Myocyte (in vitro differentiated cells): ENCODE measurements at places on chromosomes 7 and 10. TPM values are rescaled to one million over a fixed set of nuclear protein-coding genes. Genes with fewer than 3 reads are reported as not detected.

The SOSTDC1 gene
- total RNA-seq, result not detected in 2 replicates

The PDE1C gene
- 0.03 and 0.10 TPM in 2 replicates for total RNA-seq

The EGR2 gene
- total RNA-seq, result 2.3 and 5.3 TPM in 2 replicates

The LRRC18 gene
- not detected in 2 replicates for total RNA-seq

The NPTX2 gene
- 121 and 170 TPM in 2 replicates for total RNA-seq

The ZNF488 gene
- 0.19 and 0.31 TPM in 2 replicates for total RNA-seq

The RNLS gene
- 0.19 TPM in 1 of 2 replicates, not detected in the other for total RNA-seq

The UCMA gene
- total RNA-seq, result not detected in 2 replicates

The CLRN3 gene
- not detected in 2 replicates for total RNA-seq

The MYO1G gene
- 0.35 and 0.83 TPM in 2 replicates for total RNA-seq

The CPXM2 gene
- total RNA-seq, result not detected in 2 replicates

The FAM25A gene
- total RNA-seq, result not detected in 2 replicates

DNA sequence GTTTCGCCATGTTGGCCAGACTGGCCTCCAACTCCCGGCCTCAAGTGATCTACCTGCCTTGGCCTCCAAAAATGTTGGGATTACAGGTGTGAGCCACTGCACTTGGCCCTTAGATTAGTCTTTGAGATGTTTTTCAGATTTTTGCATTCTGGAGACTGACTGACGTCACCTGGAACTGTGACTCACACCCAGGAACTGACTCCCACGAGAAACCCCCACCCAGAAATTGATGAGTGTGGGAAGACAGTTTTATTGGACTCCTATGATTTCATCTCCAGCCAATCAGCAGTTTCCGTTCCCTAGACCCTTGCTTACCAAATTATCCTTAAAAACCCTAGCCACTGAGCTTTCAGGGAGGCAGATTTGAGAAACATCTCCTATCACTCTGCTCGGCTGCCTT, 867.3 kb downstream of the TYW1 start:
- DNase-seq, result no peak

- no peak for DNase-seq
Observed at GRCh38 chr7:146314962-146315361, 198.4 kb downstream of the CNTNAP2 start.

DNA sequence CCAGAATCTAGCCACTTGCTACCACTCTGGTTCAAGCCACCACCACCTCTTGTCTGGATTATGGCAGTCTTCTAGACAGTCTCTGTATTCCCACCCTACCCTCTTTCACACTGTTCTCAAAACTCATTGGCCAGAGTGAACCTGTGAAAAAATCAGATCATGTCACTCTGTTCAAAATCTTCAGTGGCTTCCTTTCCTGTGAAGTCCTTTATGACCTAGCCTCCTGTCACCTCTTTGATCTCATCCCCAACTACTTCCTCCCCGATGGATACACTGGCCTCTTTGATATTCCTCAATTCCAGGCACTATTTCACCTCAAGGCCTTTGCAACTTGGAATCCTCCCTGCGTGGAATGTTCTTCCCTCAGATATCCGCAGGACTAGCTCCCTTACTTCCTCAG, 21.2 kb upstream of the ANLN start:
- DNase-seq, result no peak

- DNase-seq, result no peak
Observed at GRCh38 chr7:12127455-12127854, 83.6 kb upstream of the TMEM106B start.

DNA sequence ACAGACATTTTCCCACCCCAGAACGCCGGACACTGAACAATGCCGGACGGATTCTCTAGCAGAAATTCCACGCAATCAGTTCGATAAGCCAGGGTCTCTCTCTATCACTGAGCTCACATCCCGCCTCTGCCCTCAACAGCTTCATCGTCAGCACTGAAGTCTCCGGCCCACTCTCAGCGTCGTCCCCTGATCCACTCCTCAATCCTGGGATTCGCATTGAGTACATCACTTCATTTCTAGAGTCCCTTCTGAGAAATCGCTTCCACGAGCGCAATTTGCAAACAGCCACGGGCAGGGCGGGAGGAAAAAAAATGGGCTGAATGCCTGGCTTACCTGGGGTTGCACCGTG, 365 bp downstream of the YME1L1 start:
- DNase-seq, result peak; percentile 31

DNA sequence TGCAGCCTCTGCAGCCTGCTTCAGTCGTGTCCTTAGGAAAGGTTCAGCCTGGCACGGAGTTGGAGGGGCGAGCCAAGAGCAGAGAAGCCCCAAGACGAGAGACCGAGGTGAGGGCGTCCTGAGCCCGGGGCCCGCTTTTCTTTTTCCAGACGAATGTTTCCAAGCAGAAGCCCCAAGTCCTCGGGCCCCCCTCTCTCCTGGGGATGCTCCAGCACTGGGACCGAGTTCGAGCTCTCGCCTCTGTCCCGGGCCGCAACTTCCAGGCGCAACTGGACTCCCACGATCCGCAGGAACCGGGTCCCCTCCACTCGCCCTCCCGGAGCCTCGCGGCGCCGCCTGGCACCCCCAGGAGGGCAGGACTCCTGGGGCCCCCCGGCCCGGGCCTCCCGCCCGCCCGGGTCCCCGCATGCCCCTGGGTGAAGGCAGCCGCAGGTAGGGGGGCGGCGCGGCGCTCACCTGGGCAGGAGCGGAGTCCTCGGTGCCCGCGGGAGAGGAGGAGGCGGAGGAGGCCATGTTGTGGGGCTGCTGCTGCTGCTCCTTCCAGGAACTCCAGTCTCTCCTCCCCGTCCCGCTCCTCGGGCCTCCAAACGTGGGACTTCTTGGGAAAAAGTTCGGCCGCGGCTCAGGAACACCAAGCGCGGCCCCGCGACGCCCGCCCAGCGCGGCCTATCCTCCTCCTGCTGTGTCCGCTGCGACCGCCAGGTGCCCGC, 45.3 kb upstream of the CDK1 start:
- DNase-seq, result no peak

GRCh38 chr7:44727158-44727936, 21.3 kb upstream of the ZMIZ2 start:
- DNase-seq, result peak; percentile 60

- no peak for DNase-seq
Observed at GRCh38 chr10:49314806-49315205, 15.8 kb downstream of the C10orf71 start.

DNA sequence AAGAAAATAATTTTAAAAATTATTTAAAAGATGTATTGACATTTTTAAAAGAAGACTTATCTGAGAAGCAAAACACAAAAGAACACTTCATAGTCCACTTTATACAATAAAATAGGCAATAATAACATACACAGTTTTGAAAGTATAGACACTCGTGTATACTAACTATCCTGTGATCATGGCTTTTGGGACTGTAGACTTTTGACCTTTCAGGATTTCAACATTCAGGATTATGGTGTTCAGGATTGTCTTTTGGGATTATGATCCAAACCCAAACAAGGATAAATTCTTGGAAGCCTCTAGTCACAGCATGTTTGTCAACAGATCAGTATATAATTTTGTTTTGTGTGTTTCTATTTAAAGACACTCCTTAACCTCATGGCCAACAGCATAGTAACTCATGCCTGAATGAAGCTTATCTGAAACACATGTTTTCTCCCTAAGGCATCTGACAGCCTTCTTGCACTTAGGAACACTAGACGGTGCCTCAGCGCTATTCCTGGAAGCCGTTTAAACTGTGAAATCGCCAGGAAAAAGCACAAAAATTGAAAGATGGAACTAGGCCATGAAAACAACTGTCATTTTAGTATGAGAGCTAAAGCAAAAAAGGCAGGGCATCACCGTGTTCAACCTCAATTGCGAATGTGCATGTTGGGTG, 29.9 kb downstream of the GSAP start:
- no peak for DNase-seq

DNA sequence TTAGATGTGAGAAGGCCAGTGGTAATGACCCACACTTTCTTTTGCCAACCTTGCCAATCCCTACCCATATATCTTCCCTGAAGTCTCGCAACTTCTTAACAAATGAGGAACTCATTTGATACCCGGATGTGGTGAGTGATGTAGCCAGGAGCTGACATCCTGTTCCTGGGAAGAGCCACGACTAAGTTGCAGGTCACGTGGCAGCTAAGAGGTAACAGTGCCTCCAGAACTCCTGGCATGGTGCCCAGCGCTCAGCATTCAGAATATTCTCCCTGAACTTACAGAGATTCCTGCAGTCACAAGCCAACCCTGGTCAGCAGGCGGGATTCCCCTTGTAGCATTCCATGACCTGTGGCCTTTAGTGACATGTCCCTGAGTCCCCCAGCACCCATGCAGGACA, 282.5 kb downstream of the GALNT17 start:
- DNase-seq, result no peak

- no peak for DNase-seq
Observed at GRCh38 chr10:8042721-8043568, 11.5 kb upstream of the GATA3 start.

- DNase-seq, result no peak
Observed at GRCh38 chr10:116510565-116510964, 35.2 kb upstream of the PNLIP start.

DNA sequence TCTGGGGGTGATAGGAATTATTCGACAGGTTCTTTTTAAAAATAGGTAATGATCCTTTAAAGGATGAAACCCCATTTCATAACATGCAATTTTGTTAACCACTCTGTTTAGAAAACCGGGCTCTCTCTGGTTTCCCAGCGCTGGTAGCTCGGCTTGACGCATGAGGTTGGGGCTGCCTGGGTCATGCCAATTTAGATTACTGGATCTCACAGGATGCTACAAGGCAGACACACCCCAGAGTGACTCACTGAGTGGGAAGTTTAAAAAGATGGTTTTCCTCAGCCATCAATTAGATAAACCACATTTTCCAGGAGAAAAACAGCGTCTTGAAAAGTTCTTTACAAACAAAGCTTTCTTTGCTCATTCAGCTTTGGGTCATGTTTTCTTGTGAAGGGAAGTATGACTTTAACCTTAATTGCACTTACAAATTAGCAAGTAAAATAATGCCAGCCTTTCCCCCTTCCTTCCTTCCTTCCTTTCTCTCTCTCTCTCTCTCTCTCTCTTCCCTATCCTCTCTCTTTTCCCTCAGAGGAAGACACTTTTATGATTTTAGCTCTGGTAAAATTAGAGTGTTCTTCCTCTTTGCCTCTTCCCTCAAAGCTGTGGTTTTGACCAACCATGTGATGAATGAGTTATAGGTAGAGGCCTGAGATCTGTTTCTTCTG, 99.8 kb downstream of the EPDR1 start:
- peak; percentile 72 for DNase-seq

GRCh38 chr7:64626083-64626469, 39.9 kb upstream of the ZNF107 start:
- DNase-seq, result no peak

GRCh38 chr7:146319629-146320028, 203.0 kb downstream of the CNTNAP2 start:
- DNase-seq, result no peak

DNA sequence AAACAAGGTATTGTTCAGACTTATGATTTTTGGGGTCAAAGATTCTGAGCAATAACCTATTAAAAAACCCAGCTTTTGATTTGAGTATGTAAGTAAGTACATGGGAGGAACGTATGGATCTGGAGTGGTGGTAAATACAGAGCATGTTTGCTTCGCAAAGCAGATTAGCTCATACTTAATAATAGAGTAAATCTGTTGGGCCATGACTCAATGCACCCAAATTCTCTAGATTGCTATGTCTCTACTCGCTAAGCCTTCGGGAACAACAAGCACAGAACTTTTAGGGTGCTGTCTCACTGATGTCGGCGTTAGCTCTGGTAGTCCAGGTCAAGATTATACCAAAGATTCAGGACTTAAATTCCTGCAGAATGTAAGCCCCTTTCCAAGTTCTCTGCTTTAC, 807 bp upstream of the MINPP1 start:
- peak; percentile 16 for DNase-seq
